HCEC 1CT (cell line): ENCODE measurements at places on chromosomes 13 and 19.
A peak's percentile ranks its signal among the peaks of the same experiment; 100 is the strongest.

GRCh38 chr19:41863209-41863931 lies 3.3 kb downstream of the RPS19 start:
- DNase-seq: no peak

GRCh38 chr19:1395194-1396018 lies 5.9 kb downstream of the GAMT start:
- no peak for DNase-seq

DNA sequence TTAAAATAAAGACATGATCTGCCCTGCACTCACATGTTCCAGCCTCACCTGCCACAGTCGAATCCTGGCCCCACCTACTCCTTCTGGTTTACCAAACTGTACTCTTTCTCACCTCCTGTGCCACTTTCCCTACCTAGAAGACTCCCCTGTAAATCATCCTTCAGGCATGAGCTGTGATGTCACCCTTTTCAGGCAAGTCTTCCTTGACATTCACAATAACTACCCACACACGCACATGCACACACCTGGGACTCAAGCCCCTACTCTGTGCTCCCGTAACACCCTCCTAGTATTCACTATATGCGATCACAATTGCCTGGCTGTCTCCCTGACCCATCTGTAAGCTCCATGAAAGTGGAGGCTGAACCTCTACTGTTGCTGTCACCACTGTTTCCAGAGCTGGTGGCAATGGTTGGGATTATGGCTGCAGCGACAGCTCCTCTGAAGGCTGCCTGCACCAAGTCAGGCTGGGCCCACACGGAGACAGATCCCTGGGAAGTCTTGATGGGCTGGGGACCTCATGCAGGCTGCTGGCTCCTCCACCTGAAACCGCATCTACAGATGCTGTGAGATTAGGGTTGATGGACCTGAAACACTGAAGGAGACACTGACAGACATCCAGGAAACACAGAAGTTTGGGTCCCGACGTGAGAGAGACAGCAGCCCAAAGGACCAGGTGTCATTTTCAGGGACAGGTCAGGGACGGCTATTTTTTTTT lies 611.1 kb downstream of the UQCRFS1 start:
- no peak for DNase-seq

- peak; percentile 23 for DNase-seq
Measured at GRCh38 chr19:46732966-46733689, 12.7 kb upstream of the FKRP start.

- peak; percentile 33 for DNase-seq
Measured at GRCh38 chr19:15317392-15318071, 14.8 kb downstream of the BRD4 start.

- no peak for DNase-seq
Measured at GRCh38 chr13:53135301-53135700, 106.7 kb downstream of the OLFM4 start.

DNA sequence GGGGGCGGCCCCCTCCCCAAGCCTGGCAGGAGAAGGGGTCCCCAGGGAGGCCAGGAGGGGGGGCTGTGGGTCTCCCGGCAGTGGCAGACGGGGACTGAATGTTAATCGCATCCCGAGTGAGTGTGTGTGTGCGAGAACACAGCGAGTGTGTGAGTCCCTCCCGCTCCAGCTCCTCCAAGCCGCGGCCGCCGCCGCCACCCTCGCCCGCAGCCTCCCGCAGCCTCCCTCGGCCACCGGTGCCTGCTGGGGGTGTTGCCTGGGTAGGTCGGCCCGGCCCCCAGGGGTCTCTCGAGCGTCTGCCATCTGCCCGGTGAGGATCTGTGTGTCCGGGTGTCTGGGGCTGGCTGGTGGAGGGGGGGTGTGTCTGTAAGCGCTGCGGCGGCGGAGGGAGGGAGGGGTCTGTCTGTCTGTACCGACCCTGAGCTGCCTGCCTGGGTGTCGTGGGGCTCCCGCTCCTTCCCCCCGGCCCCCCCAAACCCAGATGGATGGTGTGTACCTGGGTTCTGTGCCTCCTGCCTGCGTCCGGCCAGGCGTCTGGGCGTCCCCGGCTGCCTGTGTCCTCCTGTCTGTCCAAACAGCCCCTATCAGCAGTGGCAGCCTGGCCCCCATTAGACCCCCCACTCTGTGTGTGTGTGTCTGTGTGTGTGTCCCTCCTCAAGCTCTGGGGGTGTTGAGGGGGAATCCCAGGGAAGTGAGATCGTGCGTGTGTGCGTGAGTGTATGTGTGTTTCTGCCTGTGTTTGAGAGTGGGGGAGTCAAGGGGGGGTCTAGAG lies at the start of gene GRIN2D:
Gene GRIN2D, plus strand, starts transcription at position 110 of the 772 bp plus-strand sequence. CDS start 4,725 bp downstream, outside the sequence.
- DNase-seq: no peak

DNA sequence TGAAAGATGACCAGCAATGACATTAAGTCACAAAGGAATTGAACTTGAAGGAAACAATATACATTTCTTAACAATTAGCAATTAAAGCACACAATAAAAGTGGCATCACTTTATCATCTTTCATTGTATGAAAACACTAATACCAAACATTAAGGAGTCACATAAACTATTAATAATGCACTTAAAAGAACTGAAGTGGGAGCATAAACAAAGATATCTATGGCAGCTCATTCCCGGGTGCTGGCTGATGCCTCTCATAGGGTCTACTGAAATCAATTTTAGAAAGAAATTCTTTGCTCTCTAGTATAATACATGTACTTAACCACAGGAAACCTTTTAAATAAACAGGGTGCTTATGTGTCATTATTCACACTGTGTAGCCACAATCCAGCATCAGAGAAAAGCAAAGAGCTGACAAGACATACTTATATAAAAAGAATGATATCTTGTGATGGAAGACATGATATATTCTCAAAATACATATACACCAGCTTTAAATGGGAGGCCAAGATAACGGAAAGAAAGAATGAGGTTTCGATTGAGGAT lies 1207.8 kb downstream of the EFNB2 start:
- no peak for DNase-seq

DNA sequence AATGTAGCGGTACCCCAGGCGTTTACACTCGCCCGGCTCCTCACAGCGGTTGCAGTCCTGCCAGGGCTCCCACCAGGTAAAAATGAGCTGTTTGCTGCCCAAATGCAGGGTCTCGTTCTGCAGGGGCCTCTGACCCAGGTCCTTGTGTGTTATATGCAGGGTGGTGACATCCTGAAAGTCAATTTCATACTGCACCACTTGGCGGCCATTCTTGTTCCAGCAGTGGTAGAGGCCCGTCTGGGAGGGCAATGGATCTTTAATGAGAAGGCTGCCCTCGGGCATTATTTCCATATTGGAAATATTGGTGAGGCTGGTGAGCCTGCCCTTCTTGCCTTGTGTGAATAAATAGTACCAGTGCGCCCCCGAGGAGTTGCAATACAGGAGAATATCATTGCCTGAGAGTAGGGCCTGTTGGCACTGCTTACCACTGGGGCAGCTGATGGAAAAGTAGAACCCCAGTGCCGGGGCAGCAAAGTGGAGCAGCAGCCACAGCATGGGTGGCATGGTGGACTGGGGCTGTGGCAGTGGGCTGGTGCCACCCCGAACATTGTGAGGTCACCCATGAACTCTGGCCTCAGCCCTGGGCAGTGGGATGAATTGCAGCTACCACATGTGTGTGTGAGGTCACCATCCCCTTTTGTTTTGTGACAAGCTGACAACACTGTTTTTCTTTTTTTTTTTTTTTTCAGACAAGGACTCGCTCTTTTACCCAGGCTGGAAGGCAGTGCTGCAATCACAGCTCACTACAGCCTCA lies at the start of gene FAM187B:
Gene FAM187B, minus strand, starts transcription at position 563 of the 754 bp plus-strand sequence. Its CDS starts 59 bp downstream, at position 504.
- DNase-seq: no peak

GRCh38 chr19:4556597-4557127 lies 2.8 kb downstream of the SEMA6B start:
- peak; percentile 22 for DNase-seq

GRCh38 chr19:5103812-5104410 lies 135.0 kb downstream of the KDM4B start:
- DNase-seq: no peak

GRCh38 chr13:29564818-29565217 lies 30.7 kb downstream of the SLC7A1 start:
- DNase-seq: no peak

- DNase-seq: no peak
Measured at GRCh38 chr19:18051887-18052286, 34.8 kb downstream of the IL12RB1 start.

- DNase-seq: no peak
Measured at GRCh38 chr13:19604306-19604705, 29.2 kb upstream of the MPHOSPH8 start.

DNA sequence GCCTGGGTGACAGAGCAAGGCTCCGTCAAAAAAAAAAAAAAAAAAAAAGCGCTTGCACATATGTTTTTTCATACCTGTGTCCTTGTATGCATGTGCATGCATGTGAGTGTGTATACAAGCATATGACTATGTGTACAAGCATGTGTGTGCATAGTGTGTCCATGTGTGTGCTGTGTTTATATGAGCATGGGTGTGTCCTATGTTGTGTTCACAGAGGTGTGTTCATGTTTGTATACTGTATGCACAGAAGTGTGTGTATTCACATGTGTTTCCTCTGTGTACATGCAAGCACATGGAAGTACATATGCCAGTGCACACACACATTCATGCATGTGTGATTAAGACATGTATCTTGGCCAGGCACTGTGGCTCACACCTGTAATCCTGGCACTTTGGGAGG lies 17.1 kb downstream of the MYO9B start:
- no peak for DNase-seq

GRCh38 chr13:48043789-48044503 lies 6.4 kb downstream of the NUDT15 start:
- peak; percentile 68 for DNase-seq

- no peak for DNase-seq
Measured at GRCh38 chr13:74442751-74443150, 308.5 kb upstream of the KLF12 start.

DNA sequence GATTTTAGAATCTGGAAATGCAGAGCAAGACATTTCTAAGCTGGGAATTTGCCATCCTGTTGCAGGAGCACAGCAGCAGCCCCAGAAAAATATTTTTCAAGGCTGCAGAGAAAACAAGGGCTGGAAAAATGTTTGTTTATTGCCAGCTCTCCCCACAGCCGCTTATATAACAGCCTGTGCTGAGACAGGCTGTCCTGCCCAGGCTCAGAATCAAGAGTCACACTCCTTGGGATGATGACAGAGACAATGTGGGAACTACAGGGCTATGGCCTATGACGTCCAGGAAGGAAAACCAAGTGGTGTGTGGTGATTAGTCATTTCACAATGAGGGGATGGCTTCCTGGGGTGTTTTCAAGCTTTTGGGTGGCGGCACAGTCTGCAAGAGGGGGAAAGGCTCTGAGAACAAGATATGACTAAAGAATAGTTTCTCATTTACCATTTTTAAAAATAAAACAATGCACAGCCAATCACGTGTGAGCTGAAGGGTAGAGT lies 136.3 kb upstream of the SERP2 start:
- peak; percentile 83 for DNase-seq

DNA sequence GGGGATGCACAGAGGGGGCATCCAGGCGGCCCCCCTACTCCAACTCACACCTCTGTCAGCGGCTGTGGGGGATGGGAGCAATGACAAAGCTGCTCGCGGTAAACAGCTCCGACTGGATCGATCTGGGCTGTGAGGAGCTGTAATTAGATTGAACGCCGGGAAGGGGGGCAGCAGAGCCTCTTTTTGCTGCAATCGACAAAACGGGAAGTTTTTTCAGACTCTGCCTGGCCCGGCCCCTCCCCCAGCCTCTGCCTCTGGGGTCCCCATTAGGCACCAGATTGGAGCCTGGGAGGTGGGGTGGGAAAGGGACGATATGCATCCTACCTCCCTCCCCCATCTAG lies 16.3 kb downstream of the ONECUT3 start:
- DNase-seq: no peak

- no peak for DNase-seq
Measured at GRCh38 chr13:41934994-41935393, 25.9 kb downstream of the VWA8 start.

GRCh38 chr19:50492303-50493052 lies 15.8 kb upstream of the GARIN5A start:
- DNase-seq: no peak

DNA sequence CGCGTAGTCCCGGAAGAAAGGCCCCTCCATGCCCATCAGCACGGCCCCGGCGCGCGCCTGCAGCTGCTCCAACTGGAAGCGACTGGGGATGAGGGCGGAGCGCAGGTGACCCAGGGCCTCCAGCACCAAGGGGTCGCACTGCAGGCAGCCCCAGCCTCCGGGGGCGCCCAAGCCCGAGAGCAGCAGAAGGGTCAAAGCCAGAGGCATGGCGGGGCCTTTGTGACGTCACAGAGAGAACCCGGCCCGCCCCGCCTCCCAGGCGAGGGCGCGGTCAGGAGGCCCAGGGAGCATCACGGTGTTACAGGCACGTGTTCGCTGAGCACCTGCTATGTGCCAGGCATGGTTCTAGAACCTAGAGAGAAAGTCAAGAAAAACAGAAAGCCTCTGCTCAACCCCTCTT lies at the start of gene IZUMO2:
Gene IZUMO2, minus strand, starts transcription at position 294 of the 400 bp plus-strand sequence. Its CDS starts 87 bp downstream, at position 207.
- DNase-seq: no peak

- no peak for DNase-seq
Measured at GRCh38 chr19:4061178-4061682, 5.5 kb downstream of the ZBTB7A start.

DNA sequence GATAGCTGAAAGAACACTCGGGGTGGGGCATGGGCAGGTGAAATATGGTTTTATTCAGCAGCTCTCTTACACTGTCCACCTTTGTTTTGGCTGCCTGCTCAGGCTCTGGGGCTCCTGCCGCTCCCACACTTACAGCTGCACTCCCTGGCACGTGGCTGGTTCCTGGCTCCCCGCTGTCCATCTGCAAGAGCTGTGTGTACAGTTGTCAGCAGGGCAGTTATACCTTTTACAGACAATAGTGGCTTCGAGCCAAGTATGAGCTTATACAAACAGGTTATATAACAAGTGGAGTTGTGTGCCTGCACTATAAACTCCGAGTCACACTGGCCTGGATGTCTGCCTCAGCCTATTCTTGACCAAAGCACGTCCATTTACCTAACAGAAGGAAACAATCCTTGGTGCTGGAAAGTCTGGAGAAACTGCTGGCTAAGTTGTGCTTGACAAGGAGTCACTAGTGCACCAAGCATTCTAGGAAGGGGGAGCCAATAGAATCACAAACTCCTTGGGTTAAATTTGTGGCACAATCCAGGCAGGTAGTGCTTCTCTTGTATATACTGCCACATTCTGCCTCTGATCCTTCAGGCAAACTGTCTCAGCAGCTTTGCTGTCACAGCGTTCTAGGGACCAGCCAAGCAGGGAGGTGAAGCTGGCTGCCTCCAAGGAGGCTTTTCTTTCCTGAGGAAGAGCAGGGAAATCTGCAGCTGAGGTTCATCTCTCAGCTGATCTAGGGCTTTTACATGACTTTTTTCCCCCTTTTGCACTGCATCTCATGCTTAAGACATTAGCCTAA lies 68.2 kb downstream of the NHLRC3 start:
- no peak for DNase-seq

- no peak for DNase-seq
Measured at GRCh38 chr13:21671620-21672286, 880 bp downstream of the FGF9 start.

DNA sequence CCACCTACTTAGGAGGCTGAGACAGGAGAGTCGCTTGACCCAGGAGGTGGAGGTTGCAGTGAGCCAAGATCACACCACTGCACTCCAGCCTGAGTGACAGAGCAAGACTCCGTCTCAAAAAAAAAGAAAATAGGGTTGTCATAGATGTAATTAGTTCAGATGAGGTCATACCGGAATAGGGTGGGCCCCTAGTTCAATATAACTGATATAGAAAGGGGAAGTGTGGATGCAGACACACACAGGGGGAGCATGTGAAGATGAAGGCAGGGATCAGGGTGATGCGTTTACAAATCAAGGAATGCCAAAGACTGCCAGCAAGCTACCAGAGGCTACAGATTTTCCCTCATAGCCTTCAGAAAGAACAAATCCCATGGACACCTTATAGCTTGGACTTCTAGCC lies 24.3 kb upstream of the EEF1AKMT1 start:
- no peak for DNase-seq

- no peak for DNase-seq
Measured at GRCh38 chr13:99155821-99156220, 44.8 kb upstream of the UBAC2 start.
